Renal pelvis (tissue), 12 donors: ENCODE measurements at places on chromosomes 2 and 18. TPM values are rescaled to one million over a fixed set of nuclear protein-coding genes. Genes with fewer than 3 reads are reported as not detected.

COL4A4 gene
- 50.9 TPM for polyA plus RNA-seq

NR4A2 gene
- 0.60 TPM for polyA plus RNA-seq

TMEM247 gene
- not detected for polyA plus RNA-seq

CGREF1 gene
- polyA plus RNA-seq: 5.7 TPM

LTBP1 gene
- 74.6 TPM for polyA plus RNA-seq

BABAM2 gene
- 49.0 TPM for polyA plus RNA-seq

UGT1A6 gene
- 3.7 TPM for polyA plus RNA-seq

C2orf15 gene
- 13.1 TPM for polyA plus RNA-seq
